ENCODE measurements at places on chromosomes 16 and 17. TPM values are rescaled to one million over a fixed set of nuclear protein-coding genes. Genes with fewer than 3 reads are reported as not detected.
A peak's percentile ranks its signal among the peaks of the same experiment; 100 is the strongest.

- DNase-seq = no peak
Measured at GRCh38 chr16:24851700-24852099, 5.9 kb downstream of the SLC5A11 start.

- DNase-seq = peak; percentile 37
Measured at GRCh38 chr17:78896091-78896833, 6.7 kb downstream of the CEP295NL start.

DNA sequence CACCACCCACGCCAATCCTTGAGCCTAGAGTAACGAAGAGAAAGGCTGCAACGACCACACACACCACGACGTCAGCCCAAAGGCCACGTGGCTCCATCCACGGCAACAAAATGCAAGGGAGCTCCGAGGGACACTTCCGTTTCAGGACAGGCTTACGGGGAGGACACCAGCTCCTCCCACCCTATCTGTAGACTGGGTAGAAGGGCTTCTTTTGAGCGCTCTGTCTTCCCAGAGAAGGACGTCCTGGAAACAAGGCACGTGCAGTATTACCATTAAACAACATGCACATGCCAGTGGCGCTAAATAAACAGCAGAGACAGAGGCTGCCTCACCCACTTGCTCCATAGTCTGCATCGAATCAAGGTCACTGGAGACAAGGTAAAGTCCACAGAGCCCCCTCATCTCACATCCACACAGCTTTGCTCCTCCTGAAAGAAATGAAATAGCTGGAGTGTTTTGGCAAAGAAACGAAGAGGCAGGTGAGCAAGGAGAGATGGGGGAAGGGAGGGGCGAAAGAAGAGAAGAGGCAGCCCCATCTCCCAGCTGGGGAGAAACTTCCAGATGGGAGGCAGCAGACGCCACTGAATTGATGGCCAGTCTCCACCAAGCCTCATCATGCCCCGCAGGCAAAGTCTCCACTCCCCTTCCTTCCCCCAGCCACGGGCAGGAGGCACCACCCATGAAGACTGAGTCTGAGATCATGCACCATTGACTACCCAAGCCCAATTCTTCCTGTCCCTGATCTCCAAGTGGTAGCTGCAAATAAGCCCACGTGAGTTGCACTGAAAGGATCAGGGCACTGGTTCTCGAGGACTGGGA lies 24.0 kb downstream of the ZFHX3 start:
- DNase-seq = no peak

- DNase-seq = no peak
Measured at GRCh38 chr17:12812877-12813276, 23.6 kb downstream of the ARHGAP44 start.

GRCh38 chr17:12035673-12036072 lies 15.0 kb downstream of the MAP2K4 start:
- no peak for DNase-seq

SULT1A4 gene
- not detected for total RNA-seq

SHMT1 gene
- total RNA-seq = 81.5 TPM

CX3CL1 gene
- not detected for total RNA-seq

DNA sequence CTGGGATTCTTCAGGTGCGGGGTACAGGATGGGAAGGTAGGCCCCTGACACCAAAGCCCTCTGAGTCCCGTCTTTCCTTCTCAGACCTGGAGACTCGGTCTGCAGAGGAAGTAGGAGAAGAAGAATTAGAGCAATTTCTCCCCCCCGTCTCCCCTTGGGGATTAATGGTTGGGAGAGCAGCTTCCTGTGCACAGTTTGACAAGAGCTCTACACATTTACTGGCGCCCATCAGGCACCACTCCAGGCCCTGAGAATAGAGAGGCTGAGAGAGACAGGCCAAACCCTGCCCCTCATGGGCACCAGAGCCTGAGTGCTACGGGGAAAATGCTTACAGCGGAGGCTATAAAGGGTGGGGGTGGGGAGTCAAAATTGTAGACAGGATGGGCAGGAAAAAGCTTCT lies 3.5 kb upstream of the C16orf74 start:
- no peak for DNase-seq

GRCh38 chr17:58487589-58488427 lies at the start of gene HSF5:
HSF5 (minus strand) TSS chr17:58488408; CDS start chr17:58488274, 134 bp downstream.
- DNase-seq = no peak

FNDC8 gene
- not detected for total RNA-seq

KRTAP4-5 gene
- not detected for total RNA-seq

DNA sequence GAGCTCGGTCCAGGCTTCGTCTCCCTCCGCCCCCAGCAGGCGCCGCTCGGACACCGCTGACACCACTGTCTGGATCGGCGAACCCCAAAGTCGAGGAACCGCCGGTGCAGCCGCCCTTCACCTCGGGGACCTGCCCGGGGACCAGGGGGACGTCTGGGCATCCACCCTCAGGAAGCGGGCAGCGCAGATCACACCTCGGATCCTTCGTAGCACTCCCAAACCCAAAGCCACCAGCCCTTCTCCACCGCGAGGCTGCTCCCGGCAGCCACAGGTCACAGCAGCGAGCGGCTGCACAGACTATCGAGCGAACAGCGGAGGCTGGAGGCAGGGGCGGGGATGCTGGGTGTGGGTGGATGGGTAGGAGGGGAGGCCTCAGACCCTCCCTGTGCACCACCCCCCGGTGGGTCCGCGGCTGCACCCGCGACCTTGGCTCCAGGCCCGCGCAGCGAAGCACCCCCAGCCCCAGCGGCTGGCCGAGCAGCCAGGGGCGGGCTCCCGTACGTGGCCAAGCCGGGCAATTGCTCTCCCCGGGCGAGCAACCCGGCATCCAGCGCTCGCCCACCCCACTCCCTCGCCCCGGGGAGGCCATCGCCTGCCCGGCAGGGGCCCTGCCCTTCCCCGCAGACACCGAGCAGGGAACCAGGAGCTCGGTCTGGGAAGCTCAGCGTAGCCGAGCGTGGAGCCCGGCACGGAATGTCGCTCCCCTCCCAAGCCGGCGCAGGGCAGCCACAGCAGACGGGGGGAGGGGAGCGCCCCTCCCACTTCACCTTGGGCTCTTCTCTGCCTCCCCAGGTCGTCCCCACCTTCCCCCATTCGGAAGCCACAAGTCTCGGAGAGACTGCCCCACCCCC lies 1.0 kb downstream of the SDK2 start:
- peak; percentile 12 for DNase-seq

DNA sequence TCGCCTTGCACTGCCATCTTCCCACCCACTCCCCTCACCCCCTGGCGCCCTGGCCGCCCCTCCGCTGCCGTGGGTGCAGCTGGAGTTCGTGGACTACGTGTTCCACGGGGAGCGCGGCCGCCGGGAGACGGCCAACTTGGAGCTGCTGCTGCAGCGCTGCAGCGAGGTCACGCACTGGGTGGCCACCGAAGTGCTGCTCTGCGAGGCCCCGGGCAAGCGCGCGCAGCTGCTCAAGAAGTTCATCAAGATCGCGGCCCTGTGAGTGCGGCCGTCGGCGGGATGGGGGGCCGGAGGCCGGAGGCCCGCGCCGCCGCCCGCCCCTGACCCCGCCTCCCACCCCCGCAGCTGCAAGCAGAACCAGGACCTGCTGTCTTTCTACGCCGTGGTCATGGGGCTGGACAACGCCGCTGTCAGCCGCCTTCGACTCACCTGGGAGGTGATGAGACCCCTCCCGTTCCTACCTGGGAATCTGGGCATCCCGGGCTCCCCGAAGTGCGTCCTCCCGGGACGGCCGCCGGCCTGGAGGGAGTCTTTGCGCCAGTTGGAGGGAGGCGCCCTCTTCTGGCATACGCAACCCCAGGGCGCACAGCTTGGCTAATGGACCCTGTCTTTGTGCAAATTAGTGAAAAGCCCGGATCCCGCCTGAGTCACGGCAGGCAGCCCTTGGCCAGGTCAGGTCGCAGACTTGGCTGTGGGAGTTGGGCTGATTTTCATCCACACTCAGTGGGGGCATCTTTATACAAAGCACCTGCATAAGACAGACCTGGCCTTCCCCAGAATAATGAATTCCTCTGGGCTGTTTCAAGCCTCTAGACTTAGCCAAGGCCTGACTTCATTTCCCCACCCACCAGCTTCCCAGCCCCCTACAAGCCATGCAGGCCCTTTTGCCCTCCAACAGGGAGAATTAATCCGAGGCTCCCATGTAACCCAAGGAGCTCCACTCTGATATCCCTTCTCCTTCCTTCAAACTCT lies 14.3 kb downstream of the RAPGEFL1 start:
- peak; percentile 81 for DNase-seq

SOX8 gene
- total RNA-seq = 72.7 TPM

DNA sequence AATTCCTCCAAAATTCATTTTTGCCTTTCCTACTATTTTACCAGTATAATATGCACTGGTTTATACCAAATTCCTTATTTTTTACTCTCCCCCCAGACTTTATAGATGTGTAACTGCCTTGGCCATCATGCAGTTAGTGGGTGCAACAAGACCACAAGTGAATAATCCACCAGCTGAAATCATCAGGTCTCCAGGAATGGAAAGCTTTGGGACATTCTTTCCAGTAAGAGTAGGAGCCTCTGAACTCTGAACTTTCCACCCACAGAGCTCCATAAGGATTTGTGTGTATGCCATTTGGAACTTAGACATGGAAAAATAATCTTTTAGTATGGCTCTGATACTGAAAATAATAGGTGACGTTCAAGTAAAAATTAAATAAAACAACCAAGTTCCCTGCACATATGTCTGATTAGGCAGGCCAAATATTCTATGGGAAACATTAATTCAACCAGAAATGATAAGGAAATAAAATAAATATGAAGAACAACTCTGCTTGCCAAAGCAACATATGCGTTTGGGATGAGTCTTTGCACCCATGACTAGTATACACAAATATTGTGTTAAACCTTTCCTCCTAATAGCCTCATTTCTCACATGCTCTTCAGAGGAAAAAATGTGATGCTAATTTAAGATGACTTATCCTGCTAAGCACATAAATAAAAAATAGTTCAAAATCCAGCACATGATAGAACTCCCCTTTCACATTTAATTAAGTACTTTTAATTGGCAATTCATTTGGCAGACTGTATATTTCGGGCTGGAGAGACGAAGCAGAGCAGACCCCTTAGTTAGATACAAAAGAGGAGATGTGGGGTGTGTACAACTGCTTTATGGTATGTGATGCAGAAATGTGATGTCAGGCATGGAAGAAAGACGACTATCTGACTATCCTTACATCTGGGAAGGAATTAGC lies 11.6 kb upstream of the LYRM9 start:
- no peak for DNase-seq

GRCh38 chr16:82331974-82332750 lies 162.1 kb upstream of the MPHOSPH6 start:
- no peak for DNase-seq

DNA sequence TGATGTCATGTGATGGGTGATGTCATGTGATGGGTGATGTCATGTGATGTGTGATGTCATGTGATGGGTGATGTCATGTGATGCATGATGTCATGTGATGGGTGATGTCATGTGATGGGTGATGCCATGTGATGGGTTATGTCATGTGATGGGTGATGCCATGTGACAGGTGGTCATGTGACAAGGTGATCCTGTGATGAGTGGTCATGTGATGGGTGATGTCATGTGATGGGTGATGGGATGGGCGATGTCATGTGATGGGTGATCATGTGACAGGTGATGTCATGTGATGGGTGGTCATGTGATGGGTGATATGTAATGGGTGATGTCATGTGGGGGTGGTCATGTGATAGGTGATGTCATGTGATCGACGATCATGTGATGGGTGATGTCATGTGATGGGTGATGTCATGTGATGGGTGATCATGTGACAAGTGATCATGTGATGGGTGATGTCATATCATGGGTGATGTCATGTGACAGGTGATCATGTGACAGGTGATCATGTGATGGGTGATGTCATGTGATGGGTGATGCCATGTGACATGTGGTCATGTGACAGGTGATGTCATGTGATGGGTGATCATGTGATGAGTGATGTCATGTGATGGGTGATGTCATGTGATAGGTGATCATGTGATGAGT lies 17.2 kb downstream of the CD300LB start:
- DNase-seq = peak; percentile 7

Data from G401 (cell line).